ENCODE measurements at places on chromosomes 16 and 17.
A peak's percentile ranks its signal among the peaks of the same experiment; 100 is the strongest.

GRCh38 chr16:16076423-16076813 lies 127.0 kb downstream of the ABCC1 start:
- H3K36me3 ChIP-seq: no peaks in the 10 kb centered on the region
- no peaks in the 10 kb centered on the region for H3K4me1 ChIP-seq
- no peak for DNase-seq
- peak overlapping the region; percentile 65 for H3K27ac ChIP-seq

DNA sequence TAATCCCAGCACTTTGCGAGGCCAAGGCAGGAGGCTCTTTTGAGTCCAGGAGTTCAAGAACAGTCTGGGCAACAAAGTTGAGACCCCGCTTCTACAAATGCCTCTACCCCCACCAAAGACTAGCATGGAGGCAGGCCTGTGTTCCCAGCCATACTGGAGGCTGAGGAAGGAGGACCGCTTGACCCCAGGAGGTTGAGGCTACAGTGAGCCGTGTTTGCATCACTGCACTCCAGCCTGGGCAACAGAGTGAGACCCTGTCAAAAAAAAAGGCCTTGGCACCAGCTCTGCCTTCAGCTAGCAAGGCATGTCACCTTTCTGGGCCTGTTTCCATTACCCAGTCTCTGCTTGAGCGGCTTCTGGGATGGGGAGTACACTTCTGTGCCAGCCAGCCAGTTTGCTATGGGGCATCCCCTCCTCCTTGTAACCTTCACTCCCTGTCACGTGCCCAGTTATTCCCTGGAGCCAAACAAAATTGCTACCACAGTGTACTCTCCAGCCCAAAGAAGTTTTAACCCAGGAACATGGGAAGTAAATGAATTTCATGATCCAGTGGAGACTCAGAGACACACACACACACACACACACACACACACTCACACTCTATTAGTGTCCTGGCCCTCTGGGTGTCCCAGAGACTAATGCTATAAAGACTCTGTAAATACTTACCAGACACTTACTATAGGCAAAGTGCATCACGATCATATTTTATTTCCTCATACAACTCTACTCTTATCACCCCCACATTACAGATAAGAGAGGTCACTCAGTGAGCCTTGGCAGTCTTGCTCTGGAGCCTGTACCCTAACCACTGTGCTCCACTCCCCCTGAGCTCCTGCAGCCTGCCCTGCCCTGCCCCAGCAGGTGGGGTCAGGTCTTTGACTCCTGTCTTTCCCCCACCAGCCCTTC lies 2.5 kb downstream of the CISD3 start:
- peak overlapping the region; percentile 81 for H3K27ac ChIP-seq
- no peaks in the 10 kb centered on the region for H3K36me3 ChIP-seq
- H3K4me1 ChIP-seq: peaks cover 31% of the 10 kb centered on the region
- peak; percentile 70 for DNase-seq
- H3K27me3 ChIP-seq: no peaks in the 10 kb centered on the region

DNA sequence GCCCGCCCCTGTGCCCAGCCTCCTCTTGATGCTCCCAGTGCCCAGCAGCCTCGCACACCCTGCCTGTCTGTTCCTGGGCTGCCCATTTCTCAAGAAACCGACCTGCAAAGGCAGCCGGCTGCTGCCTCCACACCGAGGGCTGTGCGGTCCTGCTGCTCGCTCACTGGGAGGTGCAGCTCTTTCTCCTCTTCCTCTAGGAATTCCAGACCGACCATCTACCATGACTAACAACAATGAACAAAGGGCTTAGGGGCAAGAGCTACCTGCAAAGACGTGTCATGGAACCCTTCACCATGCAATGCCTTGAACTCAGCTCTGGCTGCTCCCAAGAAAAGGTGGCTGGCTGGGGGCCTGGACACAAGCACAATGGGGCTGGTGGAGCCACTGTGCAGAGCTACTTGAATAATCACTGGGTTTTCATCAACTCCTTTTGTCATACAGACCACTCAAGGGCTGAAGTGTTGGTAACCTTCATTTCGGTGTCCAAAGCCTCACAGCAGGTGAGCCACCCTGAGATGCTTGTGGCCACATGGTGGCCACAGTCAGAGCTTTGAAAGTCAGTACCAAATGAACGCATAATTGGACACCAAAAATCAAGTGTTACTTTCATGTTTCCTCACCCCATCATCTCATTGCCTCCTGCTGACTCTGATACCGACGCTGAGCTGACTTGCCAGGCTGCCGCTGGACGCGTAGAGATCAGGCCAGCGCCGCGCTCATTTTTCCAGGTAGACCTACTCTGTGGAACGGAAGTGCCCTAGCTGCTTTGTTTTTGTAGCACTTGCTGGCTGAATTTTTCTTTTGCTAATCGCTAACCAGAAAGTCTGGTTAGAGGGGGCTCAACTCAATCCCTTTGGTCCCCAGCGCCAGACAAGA lies 19.8 kb downstream of the CYB561 start:
- no peak overlapping the region for H3K27ac ChIP-seq
- no peak overlapping the region for H3K4me3 ChIP-seq
- DNase-seq: no peak
- no peaks in the 10 kb centered on the region for H3K36me3 ChIP-seq
- peaks cover 8% of the 10 kb centered on the region for H3K4me1 ChIP-seq
- H3K27me3 ChIP-seq: no peaks in the 10 kb centered on the region

GRCh38 chr17:74832421-74832820 lies 27.3 kb downstream of the GRIN2C start:
- H3K4me3 ChIP-seq: no peak overlapping the region
- H3K27ac ChIP-seq: no peak overlapping the region
- no peaks in the 10 kb centered on the region for H3K36me3 ChIP-seq
- H3K4me1 ChIP-seq: no peaks in the 10 kb centered on the region

DNA sequence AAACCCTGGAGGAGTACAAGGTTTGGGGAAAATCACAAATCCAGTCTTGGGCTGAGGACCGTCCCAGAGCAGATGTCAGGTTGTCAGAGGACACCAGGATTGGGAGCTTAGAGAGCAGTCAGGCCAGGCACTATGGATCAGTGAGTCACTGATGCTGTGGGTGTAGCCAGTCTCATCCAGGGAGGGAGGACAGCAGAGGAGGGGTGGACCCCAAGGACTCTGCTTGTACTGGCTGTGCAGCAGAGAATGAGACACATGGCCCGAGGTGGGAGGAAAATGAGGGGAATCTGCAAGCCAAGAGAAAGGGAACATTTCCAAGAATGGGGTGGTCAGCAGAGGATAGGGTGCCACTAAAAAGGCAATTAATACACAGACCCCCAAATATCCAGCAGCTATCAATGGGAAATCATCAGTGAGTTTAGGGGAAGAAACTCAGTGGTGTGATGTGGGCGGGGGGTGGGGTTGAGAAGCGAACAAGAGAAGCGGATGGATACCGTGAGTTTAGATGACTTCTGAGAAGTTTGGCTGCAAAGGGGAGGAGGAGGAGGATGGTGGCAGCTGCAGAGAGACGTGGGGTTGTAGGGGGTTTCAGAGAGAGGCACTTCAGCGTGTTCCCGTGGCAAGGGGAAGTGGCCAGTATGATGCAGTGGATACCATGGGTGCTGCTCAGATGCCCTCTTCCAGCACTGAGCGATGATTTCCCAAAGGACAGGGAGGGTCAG lies 43.9 kb downstream of the ARHGAP27 start:
- H3K27ac ChIP-seq: no peak overlapping the region
- no peaks in the 10 kb centered on the region for H3K36me3 ChIP-seq
- H3K4me3 ChIP-seq: no peak overlapping the region
- no peaks in the 10 kb centered on the region for H3K27me3 ChIP-seq
- DNase-seq: no peak

- H3K4me3 ChIP-seq: no peak overlapping the region
- H3K36me3 ChIP-seq: no peaks in the 10 kb centered on the region
- H3K27ac ChIP-seq: no peak overlapping the region
- no peaks in the 10 kb centered on the region for H3K27me3 ChIP-seq
- no peaks in the 10 kb centered on the region for H3K4me1 ChIP-seq
Observed at GRCh38 chr16:11327277-11328171, 17.7 kb upstream of the RMI2 start.

DNA sequence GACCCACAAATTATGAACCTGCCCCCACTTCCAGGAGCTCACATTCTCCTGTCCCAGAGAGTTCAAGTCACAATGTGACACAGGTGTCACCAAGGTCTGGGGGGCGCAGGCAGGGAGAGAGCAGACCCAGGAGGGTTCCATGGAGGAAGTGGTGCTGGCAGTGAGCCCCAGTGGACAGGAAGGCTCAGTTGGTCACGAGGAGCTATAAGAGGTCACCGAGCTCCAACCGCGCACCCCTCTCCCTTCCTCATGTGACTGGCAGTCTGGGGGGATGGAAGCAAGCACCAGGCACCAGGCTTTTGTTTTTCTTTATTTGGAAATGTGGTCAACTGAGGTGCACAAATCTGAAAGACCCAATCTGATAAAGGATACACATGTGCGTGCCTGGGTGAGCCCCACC lies 2.5 kb downstream of the ITGAD start:
- no peaks in the 10 kb centered on the region for H3K27me3 ChIP-seq
- no peak overlapping the region for H3K27ac ChIP-seq
- no peaks in the 10 kb centered on the region for H3K36me3 ChIP-seq
- H3K4me1 ChIP-seq: no peaks in the 10 kb centered on the region
- no peak overlapping the region for H3K4me3 ChIP-seq

DNA sequence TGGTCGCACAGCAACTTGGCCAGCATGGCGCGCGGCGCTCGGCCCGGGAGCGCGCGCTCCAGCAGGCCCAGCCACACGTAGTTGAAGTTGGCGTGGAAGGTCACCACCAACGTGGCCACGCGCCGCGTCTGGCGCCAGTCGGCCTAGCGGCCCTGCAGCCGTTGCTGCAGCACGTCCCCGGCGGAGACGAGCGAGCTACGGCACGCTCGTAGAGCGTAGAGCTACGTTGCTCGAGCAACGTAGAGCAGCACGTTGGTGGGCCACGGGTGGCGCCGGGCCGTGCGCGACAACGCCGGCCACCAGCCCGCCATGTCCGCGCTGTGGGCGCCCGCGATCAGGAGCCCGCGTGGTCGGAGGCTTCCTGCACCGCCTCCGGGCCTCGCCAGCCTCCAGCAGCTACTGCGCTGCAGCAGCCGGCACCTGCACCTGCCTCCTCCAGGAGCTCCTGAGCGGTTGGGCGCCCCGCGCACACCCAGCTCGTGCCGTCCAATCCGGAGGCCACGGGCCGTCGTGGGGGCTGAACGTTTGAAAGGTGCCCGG lies 13.4 kb upstream of the SULT1A1 start:
- H3K4me3 ChIP-seq: peak overlapping the region; percentile 28
- DNase-seq: no peak
- no peaks in the 10 kb centered on the region for H3K4me1 ChIP-seq
- no peak overlapping the region for H3K27ac ChIP-seq

DNA sequence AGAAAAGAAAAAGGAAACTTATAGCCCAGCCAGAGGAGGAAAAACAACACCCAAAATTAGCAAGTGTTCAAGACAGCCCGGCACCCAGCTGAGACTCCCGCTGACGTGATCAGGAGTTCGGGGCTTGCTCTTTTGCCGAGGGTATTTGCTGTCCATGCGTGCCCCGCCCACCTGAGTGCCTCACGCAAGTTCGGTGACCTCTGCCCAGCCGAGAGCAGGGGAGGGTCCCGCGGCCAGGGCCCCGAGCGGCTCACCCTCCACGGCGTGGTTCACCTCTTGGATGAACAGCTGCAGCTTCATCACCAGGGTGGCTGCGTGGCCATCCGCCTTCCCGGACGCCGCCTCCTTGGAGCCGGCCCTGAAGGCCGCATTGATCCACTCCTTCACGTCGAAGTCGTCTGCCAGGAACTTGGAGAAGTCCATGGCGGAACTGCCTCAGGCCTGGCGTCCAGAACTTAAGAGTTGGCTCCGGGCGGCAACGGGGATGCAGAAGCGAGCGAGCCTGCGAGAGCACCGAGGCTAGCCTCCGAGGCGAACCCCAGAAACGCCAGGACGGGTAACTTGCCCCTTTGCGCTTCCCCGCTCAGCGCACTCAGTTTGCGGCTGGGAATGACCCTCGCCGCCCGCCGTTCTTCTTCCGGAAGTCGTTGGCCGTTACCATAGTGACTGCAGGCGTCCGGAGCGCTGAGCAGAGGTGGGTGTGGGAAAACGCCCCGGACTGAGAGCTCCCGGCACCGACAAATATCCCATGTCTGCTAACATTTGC lies at the start of gene COG7:
COG7 (minus strand) TSS at position 618 of the 766 bp plus-strand sequence; CDS start at position 423, 195 bp downstream.
- H3K27ac ChIP-seq: peak within 1 kb of the TSS; percentile 80
- H3K4me1 ChIP-seq: no peaks in the 10 kb centered on the region
- peak; percentile 75 for DNase-seq

Data from prostate gland (tissue), 2 donors.